ENCODE measurements at places on chromosomes 11 and 22.

DNA sequence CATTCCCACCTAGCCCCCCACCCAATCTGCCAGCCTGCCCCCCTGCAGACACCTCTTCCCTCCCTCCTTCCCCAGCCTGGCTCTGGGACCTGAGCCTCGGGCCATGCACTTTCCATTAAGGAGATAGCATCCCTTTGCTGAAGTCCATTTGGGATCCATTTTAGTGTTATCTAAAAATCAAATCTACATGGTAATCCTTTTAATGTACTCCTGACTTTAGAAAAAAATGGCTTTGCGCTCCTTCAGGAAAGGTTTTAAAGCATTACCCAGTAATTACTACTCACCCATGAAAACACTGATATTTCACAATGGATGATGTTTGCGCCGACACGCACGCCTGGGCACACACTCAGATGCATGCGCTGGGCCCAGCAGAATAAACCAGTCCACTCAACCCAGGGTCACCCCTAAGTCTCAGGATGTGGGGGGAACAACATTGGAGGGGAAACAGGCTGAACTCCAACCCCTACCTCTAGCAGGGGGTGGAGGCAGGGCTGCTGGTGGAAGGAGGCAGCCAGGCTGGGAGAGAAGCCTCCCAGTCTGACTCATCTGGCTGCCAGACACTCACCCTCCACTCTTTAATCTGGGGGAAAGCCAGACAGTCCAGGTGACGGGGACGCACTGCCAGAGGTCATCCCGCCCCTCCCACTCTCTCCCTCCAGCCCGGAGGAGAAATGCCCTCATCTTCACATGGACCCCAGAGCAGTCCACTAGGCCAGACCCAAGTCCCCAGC, 29.8 kb downstream of the LMO1 start:
- DNase-seq: peak; percentile 22

GRCh38 chr11:133064152-133064877, 468.0 kb downstream of the OPCML start:
- DNase-seq: peak; percentile 36

DNA sequence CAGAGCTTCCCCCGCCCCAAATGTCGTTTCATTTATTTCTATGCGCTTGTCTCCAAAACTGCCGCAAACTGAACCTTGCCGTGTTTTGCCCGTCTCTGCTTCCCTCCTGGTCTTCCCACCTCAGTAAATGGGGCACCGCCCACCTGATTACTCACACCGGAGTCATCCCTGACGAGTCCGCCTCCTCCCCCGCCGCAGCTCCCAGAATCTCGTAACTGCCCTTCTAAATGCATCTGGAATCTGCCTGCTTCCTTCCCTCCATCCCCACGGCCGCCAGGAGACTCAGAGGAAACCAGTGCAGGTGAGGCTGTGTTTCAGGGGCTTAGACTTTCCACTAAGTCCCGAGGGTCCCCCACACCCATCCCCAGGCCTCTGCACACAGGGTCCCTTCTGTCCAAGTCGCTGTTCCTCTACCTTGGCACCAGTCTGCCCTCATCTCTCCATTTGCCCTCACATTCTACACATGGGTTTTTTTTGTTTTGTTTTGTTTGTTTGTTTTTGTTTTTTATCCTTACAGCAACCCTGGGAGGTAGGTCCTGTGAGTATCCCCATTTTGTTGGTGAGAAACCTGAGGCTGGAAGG, 62.6 kb upstream of the PHF21B start:
- peak; percentile 35 for DNase-seq

- no peak for DNase-seq
Measured at GRCh38 chr22:20577549-20577975, 70.2 kb downstream of the MED15 start.

GRCh38 chr11:110892741-110893285, 180.6 kb upstream of the ARHGAP20 start:
- DNase-seq: no peak

DNA sequence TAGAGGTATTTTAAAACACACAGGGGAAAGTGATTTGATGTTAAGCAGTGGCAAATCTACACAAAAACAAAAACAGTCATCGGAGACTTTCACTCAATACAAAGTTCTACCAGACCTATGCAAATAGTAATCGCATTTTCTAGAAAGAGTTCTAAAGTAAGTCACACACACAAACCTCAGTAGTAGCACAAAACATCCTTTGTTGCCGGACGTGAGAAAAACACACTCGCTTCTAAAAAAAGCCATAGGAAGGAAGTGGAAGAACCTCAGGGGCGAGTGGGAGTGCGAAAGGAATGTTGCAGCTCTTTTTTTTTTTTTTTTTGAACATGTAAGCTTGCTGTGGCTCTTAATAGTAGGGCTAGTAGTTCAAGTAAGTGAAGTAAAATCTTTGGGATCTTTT, 88.9 kb downstream of the MAML2 start:
- peak; percentile 29 for DNase-seq

DNA sequence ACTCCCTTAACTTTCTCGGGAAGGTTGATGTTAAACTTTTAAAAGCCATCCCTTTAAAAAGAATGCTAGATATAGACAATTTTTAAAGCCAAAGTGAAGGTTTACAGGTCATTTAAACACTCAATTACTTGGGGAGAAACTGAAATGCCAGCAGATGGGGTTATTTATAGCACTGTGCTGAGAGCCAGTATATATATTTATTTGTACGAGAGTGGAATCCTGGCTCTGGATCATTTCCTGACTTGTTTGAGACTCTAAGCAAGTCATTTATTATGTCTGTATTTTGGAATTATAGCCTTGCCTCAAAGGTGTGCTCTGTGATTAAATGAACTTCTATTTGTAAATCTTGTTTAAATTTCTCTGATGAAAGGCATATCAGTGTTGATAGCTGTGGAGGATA, 6.8 kb upstream of the ZBED5 start:
- DNase-seq: no peak

- no peak for DNase-seq
Measured at GRCh38 chr11:15780837-15781236, 575.5 kb downstream of the SOX6 start.

GRCh38 chr11:47992959-47993820, 12.8 kb downstream of the PTPRJ start:
- no peak for DNase-seq

- no peak for DNase-seq
Measured at GRCh38 chr11:128917144-128917724, 25.4 kb downstream of the TP53AIP1 start.
